Putamen (tissue), 1 donor: ENCODE measurements at places on chromosomes 6 and 20.
A peak's percentile ranks its signal among the peaks of the same experiment; 100 is the strongest.

DNA sequence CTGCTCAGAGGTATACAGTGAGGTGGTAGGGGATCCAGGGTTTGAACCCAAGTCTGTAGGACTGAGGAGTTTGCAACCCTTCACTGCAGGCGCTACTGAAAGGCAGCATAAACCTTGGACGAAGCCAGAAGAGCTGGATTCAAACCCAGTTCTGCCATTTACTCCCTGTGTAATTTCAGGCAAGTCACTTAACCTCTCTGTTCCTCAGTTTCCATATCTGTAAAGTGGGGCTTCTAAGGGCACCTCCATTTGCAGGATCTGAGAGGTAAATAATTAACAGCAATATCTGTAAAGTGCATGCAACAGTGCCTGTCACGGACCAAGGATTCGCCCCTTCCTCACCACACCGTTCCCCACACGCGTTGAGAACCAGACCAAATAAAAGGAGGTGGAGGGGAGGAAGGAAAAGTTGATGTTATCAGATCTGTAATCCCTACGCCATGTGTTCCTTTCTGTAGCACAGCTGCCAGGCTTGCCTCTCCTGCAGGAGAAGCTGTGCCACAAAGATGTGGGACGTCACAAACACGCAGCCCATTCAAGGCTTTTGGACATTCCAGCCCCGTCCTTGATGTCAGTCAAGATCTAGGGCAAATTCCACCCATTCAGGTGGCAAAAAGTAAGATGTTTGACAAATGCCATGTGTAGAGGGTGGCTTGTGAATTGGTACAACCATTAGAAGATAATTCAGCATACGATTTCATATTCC, 9.8 kb downstream of the RIPOR3 start:
- no peak for DNase-seq

- DNase-seq, result no peak
Measured at GRCh38 chr20:63397155-63397843, 36.1 kb upstream of the CHRNA4 start.

DNA sequence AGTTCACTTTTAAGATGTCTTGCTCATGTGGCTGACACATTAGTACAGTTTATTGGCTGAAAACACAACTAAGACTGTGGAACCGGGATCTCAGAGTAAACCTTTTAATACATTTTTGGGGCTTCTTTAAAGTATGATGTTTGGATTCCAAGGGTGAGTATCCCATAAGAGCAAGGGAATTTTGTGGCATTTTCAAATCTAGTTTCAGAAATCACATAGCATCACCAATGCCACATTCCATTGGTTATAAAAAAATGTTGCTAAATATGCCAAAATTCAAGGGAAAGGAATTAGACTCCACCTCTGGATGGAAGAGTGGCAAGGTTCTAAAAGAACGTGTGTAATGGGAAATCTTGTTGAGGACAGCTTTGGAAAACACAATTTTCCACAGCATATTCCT, 338.6 kb downstream of the COL12A1 start:
- DNase-seq, result no peak

- DNase-seq, result no peak
Measured at GRCh38 chr6:129446272-129447197, 263.4 kb downstream of the ARHGAP18 start.

DNA sequence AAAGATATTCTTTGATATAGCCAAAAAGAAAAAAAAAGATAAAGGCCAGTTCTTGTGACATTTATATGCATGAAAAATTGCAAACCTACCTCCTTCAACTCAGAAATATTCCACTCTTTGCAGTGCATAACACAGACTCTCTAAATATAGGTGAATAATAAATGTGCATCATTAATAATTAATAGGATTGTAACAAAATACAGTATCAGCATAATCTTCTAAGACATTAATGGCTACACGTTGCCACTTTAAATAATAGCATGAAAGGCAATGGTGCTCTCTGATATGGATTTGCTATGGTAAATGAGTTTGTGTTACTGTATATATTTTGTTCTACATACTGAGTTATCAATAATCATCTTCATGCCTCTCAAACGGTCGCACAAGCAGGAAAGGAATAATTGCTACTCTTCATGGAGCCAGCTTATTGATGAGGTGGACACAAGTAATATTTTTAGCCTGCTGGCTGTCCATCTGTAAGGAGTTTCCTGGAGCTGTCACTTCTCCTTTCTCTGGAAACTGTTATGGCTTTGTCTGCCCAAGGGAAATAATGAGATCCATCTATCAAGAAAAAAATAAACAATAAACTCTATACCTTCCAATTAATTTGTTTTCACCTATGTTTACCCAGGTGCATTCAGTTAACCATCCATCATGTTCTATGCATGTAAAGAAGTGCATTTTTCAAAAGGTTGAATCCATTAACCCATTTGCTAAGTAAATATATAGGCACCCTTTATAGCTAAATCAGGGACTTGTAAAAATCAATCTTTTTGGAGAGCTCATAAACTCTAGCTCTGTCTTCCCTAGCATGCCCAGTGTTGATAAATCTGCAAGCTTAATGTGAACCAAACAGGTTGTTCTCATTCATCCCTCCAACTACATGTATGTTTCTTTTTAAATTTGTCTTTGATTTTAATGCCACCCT, 253.0 kb downstream of the NKAIN2 start:
- no peak for DNase-seq

DNA sequence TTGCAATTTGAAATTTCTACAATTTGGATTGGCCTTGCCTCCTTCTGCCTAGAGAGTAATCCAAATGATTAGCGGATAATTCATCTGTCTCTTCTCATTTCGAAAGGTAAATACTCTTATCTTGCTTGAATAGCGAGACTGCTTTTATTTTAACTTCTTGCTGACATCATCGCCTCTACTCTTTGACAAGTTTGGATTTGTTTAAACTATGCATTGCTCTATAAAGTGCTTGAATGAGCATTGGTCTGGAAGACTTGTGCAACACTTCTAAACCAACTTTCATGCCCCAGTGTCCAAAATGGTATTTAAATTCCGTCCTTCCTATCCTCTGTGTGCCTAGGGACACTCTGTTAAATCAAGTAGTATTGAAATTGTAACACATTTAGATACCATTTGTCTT, 384.1 kb upstream of the SLC35B3 start:
- no peak for DNase-seq

GRCh38 chr6:19753826-19754225, 83.3 kb upstream of the ID4 start:
- DNase-seq, result no peak

DNA sequence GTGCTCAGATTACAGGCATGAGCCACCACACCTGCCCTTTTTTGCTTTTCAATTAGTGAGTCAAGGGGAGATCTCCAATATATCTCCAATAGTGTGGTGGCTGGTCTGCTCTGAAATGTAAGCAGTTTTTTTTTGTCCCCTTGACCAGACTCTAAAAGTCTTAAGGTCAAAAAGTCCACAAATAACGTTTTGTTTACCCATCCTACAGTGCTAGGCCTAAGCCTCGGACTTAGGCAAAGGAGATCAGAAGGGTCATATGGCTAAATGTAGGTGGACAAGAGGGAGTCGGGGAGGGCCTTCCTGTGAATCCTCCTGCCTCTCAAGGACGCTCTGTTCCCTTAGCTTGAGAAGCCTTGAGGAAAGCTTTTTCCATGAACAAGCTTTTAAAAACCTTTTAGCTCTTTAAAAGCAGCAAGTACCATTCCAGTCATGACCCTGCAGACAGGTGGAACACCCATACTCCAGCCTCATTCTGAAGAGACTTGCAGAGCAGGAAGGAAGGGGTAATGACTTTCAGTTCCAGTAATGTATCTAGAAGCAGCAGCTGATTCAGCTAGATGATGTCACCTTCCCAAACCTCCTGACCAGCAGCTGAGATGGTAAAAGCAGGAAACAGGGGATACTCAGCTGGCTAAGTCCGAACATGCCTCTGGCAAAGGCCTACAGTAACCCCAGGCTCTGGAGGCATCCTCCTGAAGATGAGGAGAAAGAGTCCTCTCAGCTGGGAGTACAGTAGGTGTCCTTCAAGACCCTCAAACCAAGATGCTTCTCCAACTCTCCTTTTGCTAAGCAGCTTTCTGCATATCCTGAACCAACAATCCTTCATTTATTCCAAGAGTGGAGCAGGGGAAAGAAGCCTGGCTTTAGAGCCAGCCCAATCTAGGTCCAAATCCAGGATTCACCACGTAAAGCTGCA, 23.6 kb downstream of the BCL2L1 start:
- DNase-seq, result peak; percentile 57

GRCh38 chr20:6855796-6856195, 88.3 kb downstream of the BMP2 start:
- no peak for DNase-seq

DNA sequence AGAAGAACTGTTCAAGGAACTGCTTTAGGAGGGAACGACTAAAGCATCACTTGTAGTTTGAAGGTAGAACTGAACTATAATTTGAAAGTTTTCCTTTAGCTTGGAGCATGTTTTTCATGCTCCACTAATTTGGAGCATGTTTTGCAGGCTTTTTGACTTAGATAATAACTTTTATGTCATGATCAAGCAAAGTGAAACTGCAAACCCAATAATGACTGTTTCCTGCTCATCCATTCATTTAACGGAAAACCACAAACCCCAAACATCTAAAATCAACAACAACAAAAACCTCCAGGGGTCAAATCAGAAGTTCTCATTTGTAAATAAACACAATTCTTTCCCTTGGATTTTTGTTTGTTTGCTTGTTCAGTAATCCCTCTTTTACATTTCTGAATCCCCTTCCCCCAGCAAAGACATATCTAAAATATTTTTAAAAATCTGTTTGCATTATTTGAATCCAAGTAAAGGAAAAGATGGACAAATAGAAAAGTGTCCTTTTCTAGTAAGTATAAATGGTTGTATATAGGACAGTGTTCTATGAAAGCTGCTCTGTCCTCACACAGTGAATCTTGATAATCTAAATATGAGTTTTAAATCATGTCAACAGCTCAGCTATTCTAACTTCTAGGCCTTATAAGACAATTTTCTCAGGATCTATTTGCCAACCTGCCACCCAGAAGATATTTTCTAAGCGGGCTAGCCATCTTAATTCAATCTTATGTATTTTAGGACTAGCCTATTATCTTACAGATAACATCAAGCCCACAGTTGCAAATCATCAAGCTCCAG, 2.6 kb downstream of the SIM1 start:
- no peak for DNase-seq

DNA sequence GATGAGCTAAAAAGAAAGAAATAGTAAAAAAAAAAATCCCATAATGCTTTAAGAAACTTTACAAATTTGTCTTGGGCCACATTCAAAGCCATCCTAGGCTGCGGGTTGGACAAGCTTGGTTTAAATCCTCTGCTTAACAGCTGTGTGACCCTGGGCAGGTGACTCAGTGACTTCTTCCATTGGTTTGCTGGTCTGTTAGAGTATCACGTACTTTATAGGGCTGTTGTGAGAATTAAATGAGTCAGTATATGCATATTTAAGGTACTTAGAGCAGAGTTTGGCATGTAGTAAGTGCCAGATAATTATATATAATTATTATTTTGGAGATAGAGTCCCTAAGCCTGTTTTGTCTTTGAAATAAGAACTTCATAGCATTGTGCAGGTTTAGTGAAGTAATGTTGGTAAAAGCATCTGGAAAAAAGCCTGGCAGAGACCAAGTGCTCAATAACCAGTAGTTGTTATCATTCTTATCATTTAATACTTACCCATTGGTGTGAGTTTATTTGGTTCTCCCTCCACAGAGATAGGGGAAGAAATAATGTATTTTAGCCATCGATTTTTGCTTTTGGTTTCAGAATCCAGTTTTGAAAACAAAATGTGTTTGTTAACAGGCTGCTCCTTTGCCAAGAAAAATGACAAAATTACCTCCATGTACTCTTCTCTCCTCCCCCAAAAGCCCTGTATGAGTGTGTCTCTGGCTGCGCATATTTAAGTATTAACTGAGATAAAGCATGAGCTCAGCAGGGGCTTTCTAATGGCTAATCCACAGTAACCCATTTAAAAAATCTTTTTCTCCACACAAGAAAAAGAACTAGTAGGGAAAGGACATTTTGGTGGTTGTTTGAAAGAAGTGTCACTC, 67.2 kb downstream of the FOXO3 start:
- no peak for DNase-seq

GRCh38 chr6:3726421-3726820, 25.1 kb downstream of the PXDC1 start:
- DNase-seq, result no peak

DNA sequence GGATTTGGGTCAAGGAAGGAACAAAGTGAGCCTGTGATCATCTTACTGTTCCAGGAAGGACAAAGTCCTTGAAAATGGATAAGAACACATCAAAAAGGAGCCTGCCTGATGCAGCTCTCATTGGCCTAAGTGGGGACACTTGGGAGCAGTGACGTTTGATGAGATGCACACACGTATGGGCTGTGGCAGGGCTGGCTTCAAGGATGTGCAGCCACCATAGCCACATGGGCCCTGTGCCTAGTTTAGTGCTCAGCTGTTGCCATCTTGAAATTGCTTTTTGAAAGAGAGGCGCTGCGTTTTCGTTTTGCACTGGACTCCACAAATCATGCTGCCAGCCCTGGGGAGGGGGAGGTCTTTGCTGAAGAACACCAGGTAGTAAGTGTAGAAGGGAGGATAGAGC, 6.6 kb upstream of the NPEPL1 start:
- DNase-seq, result no peak

GRCh38 chr6:34976239-34976638, 87.2 kb downstream of the ANKS1A start:
- no peak for DNase-seq

- peak; percentile 68 for DNase-seq
Measured at GRCh38 chr20:20837574-20838021, 125.2 kb upstream of the RALGAPA2 start.

GRCh38 chr6:90656325-90656724, 69.5 kb upstream of the MAP3K7 start:
- DNase-seq, result no peak

GRCh38 chr20:53805895-53806384, 212.3 kb upstream of the ZNF217 start:
- DNase-seq, result no peak

GRCh38 chr20:2871661-2872458, 1.4 kb upstream of the PTPRA start:
- DNase-seq, result no peak

- DNase-seq, result no peak
Measured at GRCh38 chr6:168155821-168156741, 77.1 kb upstream of the FRMD1 start.

- DNase-seq, result no peak
Measured at GRCh38 chr6:167574431-167575151, 249.7 kb downstream of the TTLL2 start.

DNA sequence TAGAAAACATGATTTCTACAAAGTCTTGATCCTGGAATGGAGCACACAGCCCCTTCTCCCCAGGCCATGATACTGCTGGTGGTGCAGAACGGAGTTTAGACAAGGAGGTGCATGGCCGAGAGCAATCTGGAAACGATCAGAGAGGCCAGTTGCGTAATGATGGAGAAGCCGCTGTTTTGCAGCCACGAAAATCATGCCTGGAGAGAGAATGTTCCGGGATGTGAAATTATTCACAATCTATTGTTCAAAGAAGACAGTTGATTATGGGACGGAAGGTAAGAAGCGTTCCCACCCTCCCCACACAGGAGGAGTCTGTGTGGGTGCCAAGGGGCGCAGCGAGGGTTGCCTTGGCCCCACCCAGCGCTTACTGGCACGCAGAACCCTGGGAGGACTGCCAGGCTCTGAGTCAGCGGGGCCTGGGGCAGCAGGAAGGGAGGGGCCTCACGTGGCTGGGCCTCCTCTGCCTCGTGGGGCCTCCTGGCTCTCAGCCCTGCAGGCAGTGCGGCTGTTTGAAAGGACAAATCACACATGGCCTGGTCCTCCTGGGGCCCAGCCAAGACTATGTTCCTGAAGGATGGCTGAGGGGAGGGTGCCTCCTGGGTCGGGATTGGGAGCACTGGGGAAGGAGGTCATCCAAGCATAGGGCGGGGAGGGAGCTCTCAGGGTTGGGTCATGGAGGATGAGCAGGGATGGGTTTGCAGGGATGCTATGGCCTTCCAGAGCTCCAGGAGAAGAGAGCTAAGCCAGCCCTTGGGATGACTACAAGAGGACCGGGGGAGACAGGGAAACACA, 8.7 kb upstream of the AP5S1 start:
- peak; percentile 97 for DNase-seq
